Activated T-cell treated with anti-CD3 and anti-CD28 coated beads, Interleukin-2, amount 50 U/mL, for 1 hour (primary cell): ENCODE measurements at places on chromosomes 6 and 20.

GRCh38 chr6:31272836-31273626, 1.1 kb upstream of the HLA-C start:
- peak; percentile 38 for DNase-seq

- no peak for DNase-seq
These were observed 76.0 kb upstream of the ADGRB3 start for GRCh38 chr6:68559070-68559469.

DNA sequence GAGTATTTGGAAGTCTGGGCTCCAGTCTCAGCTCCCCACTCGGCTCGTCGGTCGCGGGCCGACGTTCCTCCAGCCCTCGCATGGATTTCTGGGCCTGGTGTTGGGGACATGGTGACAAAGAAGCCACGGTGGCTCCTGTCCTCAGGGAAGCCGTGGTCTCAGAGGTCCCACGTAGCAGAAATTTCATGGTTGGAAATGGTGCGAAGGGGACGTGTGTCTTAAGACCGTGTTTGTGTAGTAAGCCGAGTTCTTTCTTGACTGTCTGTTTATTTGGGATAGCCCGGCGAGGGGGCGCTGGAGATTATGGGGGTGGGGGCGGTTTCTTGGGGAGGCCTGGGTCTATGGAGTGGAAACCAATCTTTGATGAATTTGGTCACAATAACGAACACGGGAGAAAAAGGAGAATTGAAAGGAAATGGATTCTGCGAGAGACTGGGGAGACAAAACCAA, 23.5 kb upstream of the MAP3K7 start:
- peak; percentile 18 for DNase-seq

GRCh38 chr6:93496548-93496947, 77.2 kb upstream of the EPHA7 start:
- DNase-seq: no peak

DNA sequence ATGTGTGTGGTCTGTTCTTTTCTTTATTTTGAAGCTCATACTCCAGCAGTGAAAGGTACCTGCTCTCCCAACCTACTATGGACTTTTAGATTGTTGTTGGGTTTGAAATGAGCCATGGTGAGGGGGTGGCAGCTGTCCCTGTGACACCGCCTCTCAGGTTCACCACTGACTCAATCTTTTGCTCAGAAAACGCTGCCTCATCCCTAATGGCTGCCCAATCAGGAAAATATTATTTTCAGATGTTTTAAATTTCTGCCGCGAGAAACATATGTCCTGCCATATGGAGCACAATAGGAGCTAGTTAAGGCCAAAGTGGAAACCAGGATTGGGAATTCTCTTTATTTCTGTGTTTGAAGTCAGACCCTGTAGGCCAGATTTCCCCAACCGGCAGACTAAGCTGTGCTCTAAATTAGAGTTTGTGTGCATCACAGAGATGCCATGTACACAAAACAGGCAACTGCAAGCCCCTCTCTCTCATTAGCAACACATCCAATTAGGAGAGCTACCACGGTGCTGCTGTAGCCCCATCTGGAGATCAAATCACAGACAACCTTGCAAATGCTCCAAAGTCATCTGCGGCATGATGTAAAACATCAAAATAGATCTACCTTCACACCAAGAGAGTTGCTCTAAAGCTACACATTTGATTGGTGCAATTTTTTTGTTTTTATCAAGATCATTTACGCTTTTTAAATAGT, 144.1 kb upstream of the BACH2 start:
- DNase-seq: no peak

- no peak for DNase-seq
These were observed 16.7 kb upstream of the ENTPD6 start for GRCh38 chr20:25178563-25179438.

- DNase-seq: no peak
These were observed 15.6 kb downstream of the MYT1 start for GRCh38 chr20:64179805-64180204.

DNA sequence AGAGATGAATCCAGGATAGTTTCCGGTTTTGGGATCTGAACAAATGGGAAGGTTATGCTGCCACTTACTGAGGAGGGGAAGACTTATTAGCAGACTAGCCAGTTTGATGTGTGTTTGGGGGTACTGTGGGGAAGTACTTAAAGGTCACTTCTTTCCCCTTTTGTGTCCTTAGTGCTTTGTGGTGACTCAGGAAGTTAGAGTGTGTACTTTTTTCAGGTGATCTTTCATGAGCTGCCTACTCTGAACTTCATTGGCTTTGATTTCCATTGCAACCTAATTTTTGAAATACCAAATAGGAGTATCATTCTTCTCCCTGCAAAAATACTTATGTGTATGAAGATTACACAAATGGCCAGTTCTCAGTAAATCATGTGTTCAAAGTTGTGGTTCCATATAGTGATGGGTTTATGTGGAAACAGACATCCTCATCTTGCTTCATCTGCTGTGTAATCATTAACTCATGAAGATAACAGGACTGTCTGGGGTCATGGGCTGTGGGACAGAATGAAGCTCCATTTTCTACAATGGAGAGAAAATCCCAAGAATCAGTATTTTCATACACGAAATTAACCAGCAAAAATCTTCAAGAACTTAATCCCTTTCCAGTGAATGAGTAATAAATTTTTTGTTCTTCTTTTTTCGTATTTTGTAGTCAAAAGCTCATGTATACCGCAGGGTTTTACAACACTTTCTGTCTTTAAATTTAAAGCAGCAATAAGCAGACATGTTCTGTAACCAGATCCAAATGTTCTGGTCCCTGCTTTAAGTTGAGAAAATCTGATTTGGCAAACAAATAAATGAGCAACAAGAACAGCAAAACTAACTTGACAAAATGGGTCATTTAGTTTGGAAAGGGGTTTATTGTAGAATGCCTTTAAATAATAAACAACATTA, 272.2 kb upstream of the FLRT3 start:
- DNase-seq: no peak

GRCh38 chr6:82257088-82257774, 9.7 kb upstream of the IBTK start:
- no peak for DNase-seq

DNA sequence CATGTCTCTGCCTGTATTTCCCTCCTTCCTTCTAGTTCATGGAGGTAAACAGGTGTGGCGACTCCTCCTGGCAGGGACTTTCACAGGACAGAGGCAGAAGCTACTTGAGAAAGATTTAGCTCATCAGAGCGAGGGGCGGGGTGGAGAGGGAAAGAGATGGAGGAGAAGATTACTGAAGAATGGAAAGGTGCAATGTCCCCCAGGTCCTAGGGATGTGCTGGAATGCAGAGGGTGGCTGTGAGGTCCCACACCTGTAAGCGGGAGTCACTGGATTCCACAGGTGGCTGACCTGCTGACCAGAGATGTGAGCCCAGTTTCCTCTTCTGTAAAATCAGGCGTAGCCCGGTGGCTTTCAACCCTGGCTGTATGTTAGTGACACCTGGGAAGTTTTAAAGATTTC, 199.2 kb upstream of the SULF2 start:
- no peak for DNase-seq

GRCh38 chr6:131052181-131052580, 10.9 kb downstream of the EPB41L2 start:
- DNase-seq: no peak

GRCh38 chr6:11679099-11679498, 99.5 kb downstream of the ADTRP start:
- DNase-seq: no peak

GRCh38 chr6:149097794-149098193, 219.7 kb upstream of the TAB2 start:
- DNase-seq: no peak

DNA sequence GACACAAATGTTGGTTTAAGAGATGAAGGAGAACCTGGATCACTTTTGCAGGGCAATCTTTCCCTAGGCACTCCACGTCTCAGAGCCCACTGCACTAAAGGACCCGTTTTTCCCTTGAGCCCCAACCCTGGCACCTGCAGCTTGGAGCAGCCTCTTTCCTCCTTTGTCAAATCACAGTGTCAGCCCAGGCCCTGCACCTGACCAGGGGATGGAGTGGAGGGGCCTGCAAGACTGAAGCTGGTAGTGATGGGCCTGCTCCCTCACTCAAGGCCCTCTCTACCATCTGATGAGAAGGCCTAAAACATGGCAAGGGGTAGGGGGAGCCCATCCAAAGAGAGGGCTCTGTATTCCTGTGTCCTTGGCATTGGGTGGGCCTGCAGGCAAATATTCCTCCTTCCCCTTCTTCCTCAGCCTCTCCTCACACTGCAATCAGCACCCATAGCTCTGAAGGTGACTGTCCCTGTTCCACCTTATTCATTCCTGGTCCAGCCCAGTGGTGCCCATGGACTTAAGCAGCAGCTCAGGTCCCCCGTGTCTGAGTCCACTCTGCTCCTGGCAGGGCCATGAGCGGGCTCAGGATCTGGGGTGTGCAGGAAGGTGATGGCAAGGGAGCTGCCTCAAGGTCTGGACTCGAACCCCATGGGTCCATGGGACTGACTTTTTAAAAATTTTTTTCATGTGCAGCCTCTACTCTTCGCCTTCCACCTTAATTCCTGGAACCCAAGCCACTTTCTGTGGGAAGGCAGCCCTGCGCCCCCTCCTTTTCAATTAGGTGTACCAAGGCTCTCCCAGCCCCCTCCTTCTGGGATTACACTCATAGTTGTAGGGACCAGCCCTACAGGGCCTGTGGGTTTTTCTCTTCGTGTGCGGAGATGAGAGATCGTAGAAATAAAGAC, 6.7 kb downstream of the RAET1G start:
- peak; percentile 8 for DNase-seq

DNA sequence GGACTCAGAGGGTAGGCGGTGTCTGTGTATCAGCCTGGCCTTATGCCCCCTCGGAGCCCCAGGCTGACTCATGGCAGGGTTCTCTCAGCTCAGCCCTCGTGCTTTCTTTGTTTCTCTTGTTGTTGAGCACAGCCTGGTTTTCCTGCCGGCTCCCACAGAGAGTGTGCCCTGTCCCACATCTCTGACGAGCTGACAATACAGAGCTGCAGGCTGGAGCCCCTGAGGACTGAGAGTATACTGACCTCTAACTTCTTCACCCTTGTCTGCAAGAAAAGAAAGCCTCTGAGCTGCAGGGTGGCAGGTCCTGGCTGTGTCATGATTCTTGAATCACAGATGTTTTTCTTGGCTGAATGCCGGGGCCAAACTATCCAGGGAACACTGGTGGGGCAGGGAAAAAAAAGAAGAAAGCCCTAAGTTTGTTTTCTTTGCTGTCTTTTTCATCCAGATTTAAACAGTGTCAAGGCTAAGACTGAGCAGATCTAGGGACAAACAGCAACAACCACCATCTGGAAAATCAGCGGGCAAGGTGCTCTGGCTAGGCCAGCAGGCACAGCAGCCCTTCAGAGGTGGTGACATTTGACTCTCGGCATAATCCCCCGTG, 63.3 kb upstream of the ZNF133 start:
- no peak for DNase-seq
